ENCODE measurements at places on chromosomes 11 and 22.
A peak's percentile ranks its signal among the peaks of the same experiment; 100 is the strongest.

DNA sequence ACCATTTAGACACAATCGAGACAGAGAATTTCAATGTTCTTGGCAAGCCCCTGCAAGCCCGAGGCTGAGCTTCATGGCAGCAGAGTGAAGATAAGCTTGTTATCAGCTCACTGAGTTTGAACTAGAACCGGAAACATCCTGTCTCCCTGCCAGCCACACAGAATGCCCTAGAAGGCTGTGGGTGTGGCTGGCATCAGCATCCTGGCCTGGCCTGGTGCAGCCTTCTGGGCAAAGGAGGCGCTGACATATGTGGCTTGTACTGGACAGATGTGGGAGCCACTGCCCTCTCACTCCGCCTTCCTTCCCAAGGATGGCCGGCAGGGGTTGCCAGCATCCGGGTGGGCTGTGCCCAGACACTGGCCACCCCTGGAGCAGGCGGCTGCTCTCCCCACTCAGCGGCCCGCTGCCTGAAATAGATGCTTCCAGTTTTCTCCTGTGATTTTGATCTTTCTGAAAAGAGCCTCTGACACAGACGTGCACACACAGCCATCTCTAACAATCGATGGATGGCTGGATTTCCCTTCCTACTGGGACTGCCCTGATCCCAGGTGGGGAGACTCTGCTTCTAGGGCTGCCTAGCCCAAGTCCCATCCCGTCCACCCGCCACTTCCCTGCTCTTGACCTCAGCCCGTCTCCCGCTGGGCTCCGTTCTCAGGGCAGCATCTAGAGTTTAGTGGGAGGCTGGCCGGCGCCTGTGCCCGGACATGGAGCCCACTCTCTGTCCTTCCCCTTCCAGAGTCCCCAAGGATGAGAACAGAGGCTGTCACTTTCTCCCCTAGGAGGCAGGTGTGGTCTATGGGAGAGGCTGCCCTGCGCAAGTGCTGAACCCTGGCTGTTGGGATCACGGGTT lies 149.7 kb downstream of the CTTN start:
- no peak for ATAC-seq

GRCh38 chr22:40055143-40055883 lies 60.6 kb downstream of the FAM83F start:
- ATAC-seq = peak; percentile 98

DNA sequence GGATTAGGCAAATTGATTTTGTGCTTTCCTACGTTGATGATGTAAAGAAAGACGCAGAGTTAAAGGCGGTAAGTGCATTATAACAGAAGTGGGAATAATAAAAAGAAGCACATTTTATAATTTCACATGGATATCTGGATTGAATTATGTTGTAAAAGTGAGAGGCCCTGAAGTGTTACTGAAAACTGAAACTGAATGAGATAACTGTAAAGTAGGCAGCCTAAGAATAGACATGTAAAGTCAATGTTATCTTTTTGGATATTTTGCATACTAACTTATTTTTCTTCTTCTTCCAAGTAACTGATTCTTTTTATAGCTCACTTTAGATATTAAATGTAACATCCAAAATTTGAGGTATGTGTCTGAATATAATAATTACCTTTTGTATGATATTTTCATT lies 28.3 kb downstream of the ANO5 start:
- ATAC-seq = no peak

- ATAC-seq = no peak
These were observed 448.3 kb upstream of the DDI1 start for GRCh38 chr11:103587901-103588788.

DNA sequence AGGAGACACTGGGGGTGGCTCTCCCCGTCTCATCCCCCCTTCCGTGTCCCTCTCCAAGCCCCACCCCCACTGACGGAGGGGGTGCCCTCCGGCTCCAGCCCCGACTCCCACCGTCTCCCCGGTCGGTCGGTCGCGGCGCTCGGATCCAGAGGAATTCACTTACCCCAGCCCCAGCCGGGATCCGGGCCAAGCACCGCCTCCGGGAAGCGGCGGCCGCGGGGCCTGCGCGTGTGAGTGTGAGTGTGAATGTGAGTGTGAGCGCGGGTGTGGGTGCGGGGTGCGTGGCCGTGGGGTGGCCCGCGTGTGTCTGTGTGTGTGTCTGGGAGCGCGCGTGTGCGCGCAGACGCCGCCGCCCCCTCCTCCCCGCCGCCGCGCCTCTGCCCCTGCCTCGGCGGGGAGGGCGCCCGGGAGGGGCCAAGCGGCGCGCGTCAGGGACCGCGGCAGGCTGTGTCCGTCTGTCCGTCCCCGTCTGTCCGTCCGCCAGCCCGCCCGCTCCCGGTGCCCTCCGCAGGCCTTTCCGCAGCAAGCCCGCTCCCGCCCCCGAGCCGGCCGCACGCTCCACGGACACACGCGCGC lies at the start of gene ELFN2:
ELFN2 (minus strand) TSS at position 345 of the 576 bp plus-strand sequence. CDS start 51,945 bp downstream, outside the sequence.
- ATAC-seq = no peak

GRCh38 chr11:119482521-119483011 lies 59.6 kb upstream of the THY1 start:
- no peak for ATAC-seq

DNA sequence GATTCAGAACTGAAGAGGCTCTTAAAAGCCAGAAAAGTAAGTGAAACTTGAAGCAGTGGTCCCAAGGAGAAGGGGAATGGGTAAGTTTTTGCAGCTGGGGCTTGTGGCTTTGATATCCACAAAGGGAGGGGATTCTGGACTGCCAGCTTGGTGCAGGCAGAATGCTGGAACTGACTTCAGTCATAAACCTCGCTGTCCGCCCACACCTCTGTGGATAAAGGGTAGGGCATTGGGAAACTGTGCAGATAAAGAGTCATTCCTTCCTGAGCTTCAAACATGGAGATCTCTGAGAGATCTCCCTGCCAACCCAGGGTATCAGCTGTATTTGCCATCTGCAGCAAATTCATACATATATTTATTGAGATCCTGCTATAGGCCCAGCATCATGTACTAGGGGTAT lies 124.3 kb upstream of the OR9Q1 start:
- no peak for ATAC-seq

DNA sequence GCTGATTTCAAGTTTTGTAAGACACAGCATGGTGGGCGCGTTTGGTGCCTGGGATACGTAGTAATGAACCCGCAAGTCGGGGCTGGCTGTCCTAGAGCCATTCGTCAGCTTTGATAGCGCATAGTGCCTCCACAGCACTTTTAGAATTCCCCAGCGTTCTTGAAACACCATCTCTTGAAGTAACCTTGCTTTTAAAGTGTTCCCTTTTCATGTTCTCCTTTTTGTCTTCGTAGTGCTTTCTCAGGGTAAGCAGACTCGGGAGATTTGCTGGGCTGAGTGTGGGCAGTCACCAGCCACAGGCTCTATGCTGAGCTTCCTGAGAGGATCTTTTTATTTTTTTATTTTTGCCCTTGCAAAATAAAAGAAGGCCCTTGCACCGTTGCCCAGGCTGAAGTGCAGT lies 39.6 kb upstream of the CTTN start:
- ATAC-seq = no peak

GRCh38 chr22:25120761-25121212 lies 78.9 kb upstream of the CRYBB3 start:
- ATAC-seq = no peak

DNA sequence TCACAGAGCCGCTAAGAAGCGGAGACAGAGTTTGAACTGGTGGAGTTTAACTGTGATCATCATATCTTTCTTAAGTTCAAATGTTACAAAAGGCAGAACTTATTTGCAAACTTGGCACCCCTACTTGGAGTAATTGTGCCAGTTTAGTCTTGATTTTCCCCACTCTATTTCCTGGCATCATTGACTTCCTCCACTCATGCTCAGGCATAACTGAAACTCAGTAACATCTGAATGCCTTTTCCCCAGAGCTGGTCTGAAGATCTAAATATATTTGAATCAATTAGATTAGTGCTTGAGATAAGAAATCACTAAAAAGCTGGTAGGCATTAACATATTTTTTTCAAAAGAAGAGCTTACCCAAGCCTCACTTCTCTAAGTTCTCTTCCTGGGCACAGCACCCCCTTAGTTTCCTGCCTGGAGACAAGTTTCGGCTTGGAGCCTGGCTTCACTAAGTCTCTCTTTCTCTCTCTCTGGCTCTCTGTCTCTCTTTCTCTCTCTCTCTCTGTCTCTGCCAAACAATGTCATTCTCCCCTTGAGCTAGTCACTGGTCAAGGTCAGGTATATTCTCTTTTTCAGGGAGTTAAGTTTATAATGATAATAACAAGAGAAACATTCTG lies 190.8 kb downstream of the LUZP2 start:
- ATAC-seq = no peak

DNA sequence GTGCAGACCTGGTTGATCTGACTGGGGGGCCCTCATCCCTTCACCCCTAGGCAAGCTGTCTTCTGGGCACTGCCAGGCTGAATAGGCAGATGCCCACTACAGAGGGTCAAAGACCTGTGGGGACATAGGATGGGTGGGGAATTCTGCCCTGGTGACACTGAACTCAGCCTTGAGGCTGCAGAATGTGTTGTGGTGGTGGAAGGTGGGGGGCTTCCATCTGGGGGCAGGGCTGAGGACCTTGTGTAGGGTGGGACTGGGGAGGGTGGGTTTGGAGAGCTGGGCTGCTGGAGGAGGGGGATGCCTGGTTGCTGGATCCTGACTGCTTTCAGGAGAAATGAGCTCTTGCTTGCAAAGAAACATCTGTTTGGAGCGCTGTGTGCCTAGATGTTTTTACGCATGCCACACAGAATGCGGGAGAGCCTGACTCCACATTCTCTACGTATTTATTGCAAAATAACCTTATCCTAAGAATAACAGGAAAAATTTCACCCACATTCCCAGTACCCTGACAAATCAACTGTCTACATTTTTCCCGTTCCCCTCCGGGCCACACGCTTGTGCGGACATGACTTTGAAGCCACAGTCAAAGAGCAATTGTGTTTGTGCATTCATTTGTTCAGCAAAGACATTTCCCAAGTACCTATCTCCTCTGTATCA lies 18.3 kb downstream of the SMIM38 start:
- no peak for ATAC-seq

- ATAC-seq = no peak
These were observed 10.7 kb downstream of the LSP1 start for GRCh38 chr11:1863352-1864216.

DNA sequence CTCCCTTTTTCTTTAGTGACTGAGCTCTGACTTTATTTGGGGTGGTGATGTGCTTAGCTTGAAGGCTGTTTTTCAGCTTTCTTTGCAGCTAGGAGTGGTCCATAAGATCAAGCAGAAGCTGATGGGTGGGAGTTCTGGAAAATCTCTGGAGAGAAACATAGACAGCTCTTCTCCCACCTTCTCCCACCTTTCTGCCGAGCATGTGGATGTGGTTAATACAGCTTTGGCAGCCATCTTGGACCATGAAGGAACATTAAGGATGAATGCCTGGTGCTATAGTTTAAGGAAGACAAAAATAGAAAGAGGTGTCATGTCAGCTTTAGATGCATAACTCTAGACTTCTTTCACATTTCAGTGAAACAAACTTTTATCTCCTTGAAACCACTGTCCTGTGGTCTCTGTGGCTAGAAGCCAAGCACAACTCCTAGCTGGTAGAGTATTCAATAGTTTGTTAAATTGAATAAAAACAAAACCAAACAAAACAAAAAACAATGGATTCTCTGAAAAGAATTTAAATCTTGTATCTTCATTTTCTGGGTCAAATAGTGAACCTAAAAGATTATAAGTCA lies 203.6 kb upstream of the SESN3 start:
- ATAC-seq = no peak

GRCh38 chr22:32127904-32128303 lies 31.2 kb downstream of the C22orf42 start:
- no peak for ATAC-seq

GRCh38 chr22:29633514-29634312 lies 30.3 kb downstream of the NF2 start:
- no peak for ATAC-seq

DNA sequence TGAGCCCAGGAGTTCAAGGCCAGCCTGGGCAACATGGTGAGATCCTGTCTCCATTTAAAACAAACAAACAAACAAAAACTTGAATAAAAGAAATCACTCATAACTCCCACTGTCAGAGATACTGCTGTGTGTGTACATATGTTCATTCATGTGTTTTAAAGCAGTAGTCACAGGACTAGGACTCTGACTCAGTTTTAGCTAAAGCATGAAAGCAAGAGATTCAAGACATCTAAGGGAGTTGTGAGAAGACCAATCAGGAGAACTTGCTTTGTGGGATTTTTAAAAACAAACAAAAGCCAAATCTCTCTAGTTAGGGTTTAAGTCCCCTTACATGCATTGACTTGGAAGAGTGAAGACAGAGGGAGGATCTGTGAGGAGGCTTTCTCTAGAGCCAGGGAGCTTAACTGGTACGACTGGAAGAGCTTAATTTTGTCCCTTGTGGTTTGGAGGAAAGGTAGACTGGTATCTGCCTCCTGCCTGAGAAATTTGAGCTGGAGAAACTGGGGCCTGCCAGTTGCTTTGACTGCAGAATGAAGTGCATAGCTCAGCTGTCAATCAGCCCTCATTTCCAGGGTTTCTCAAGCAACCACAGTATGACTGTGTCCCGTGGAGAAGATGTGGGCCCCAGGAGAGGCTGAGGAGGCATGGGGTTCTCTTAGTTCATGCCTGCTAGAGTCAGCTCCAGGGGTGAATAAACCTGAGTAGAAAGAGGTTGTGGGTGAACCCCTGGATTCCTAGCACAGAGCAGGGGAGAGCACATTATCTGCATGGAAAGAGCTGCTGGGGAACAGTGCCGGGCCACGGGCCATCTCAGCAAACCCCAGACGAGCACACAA lies 30.6 kb downstream of the EXPH5 start:
- ATAC-seq = peak; percentile 42

- no peak for ATAC-seq
These were observed 13.6 kb downstream of the KRTAP5-5 start for GRCh38 chr11:1643146-1643690.

- ATAC-seq = no peak
These were observed 7.6 kb upstream of the TMPRSS6 start for GRCh38 chr22:37117092-37117491.

- peak; percentile 97 for ATAC-seq
These were observed 36.1 kb downstream of the MMP20 start for GRCh38 chr11:102589047-102589459.

GRCh38 chr11:130609121-130610035 lies 160.9 kb downstream of the ADAMTS15 start:
- ATAC-seq = no peak

GRCh38 chr11:125192717-125193415 lies 28.3 kb downstream of the PKNOX2 start:
- ATAC-seq = no peak

- no peak for ATAC-seq
These were observed 774.1 kb downstream of the BRD1 start for GRCh38 chr22:49053578-49053977.

GRCh38 chr11:47185305-47186075 lies 744 bp downstream of the PACSIN3 start:
- peak; percentile 9 for ATAC-seq

GRCh38 chr11:2582351-2582945 lies 117.3 kb downstream of the KCNQ1OT1 start:
- ATAC-seq = no peak

DNA sequence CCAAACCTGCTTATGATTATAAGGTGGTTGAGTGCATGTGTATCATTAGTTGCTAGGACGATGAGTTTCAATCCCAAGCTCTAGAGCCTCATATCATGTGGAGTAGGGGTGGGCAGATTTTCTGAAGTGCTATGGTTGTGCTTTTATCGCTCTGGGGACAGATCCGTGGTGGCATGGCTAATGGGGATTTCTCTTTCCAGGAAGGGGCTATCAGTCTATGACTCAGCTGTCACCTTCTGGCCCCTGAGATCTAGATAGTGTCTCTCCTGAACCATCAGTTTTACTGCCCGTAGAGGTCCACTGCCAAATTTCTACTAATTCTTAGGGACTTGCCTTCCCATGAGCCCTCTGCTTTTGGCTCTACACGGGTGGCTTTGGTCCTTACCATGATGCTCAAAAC lies 51.8 kb downstream of the FDX1 start:
- ATAC-seq = no peak

Data from stimulated activated memory B cell treated with anti-CD40 and anti-IgM and Interleukin-4, amounts not matched to agents 10 μg/mL and 1 μg/mL and 100 μg/mL, for 72 hours (primary cell).